Endothelial cell (in vitro differentiated cells): ENCODE measurements at places on chromosomes 11 and 22. TPM values are rescaled to one million over a fixed set of nuclear protein-coding genes. Genes with fewer than 3 reads are reported as not detected.

- DNase-seq: peak; percentile 48
These were observed 669 bp downstream of the MICAL3 start for GRCh38 chr22:18023509-18024275.

Gene SPON1
- 120 TPM for total RNA-seq

- no peak for DNase-seq
These were observed 9.5 kb upstream of the LTO1 start for GRCh38 chr11:69684651-69685050.

- no peak for DNase-seq
These were observed 24.4 kb downstream of the QSER1 start for GRCh38 chr11:32916994-32917393.

DNA sequence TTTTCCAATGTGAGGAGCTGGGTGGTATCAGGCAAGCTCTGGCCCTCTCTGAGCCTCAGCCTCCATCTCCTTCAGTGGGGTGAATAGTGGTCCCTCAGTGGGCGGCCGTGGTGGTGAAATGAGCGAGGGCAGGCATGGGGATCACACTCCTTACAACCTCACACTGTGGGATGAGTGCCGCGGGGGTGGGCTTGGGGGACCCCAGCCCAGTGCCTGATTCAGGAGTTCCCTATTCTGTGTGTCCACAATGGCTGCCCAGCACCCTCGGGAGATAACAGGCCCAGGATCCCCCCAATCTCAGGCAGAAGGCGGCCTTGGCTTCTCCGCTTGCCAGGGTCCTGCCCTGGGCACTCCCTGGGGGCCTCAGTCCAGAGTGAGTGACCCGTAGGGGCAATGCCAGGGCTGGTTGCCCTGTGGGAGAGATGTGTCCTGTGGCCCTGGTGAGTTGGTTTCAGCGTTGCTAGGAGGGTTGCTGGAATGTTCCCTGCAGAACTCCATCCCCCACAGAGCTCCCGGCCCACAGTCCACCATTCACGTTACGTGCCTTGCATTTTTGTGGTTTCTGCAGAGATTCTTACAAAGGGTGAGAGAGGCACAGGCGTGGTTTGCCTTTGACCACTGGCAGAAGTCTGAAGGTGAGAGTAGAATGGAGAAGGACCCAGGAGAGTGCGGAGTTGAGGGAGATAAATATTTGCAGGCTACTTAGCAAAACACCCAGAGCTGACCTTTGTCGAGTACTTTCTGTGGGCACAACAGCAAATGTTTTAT is 2.9 kb downstream of the ALDH3B1 start:
- no peak for DNase-seq

DNA sequence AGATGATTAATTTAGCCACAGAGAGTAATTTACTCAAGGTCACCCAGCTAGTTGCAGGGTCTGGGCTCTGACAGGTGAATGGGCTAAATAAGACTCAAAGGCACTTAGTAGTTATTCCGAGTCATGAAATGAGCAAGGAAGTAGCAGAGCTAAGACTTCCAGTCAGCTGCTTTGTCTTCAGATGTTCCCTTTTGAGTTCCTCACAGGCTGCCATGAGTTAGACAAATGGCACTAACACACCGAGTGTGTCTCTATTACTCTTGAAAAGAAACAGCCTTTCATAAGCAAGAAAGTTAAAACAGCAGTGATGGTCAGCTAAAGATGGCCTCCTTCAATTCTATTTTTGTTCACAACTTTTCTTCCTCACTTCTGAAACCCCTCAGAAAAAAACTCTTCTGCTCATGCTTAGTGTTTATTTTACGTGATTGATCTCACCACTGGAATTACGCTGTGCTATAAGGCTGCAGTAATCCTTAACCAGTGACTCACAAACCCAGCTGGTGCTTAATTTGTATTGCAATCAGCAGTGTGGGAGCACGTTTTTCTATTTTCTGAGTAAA is 389.1 kb downstream of the AASDHPPT start:
- DNase-seq: no peak

DNA sequence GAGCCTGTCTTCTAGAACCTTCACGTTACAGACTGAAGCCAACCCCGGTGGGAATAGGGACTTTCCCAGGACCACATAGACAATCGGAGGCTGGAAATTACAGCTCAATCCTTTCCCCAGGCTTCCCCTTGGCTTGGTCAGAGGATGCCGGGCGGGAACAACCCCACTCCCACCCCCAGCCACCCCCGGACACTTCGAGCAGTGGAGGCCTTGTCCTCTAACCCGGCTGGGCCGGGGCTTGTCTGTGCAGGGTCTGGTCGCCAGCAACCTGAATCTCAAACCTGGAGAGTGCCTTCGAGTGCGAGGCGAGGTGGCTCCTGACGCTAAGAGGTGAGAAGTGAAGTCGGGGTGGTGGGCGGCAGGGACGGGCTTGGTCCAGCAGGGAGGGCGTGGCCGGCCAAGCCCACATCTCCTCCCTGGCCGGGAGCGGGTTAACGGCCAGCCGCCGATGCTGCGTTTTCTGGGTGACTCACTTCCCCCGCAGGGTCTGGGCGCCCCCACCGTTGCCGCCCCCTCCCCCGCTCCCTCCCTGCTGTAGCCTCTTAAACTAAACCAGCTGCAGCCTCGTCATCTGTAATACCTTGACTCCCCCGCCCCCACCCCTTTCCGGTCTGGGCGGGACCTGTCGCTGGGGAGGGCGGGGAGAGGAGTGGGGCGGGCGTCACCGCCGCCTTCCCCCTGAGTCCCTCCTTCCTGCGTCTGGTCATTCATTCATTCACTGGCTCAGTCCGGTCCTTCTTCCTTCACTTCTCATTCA is 1.5 kb downstream of the LGALS1 start:
- DNase-seq: peak; percentile 74

DNA sequence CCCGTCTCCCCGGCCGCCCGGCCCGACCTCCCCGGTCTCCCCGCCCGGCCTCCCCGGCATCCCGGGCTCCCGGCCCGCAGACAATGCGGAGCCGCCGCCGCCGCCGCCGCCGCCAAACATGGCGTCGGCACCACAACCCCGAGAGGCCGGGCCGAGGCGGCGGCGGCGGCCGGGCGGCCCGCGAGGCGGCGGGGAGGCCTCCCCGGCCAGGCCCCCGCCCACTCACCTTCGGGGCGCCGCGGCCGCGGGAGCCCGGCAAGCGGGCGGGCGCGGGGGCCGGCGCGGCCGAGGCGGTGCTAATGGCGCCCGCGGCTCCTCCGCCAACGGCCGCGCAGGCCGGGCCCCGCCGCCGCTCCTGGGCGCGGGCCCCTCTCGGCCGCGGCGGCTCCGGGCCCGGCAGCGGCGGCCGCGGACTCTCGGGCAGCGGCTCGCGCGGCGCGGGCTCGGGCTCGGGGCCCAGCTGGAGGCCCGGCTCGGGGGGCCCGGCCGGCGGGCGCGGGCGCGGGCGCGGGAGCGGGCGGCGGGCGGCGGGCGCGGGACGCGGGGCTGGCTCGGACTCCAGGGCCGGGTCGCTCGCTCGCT is 311 bp downstream of the BRD1 start:
- DNase-seq: no peak

DNA sequence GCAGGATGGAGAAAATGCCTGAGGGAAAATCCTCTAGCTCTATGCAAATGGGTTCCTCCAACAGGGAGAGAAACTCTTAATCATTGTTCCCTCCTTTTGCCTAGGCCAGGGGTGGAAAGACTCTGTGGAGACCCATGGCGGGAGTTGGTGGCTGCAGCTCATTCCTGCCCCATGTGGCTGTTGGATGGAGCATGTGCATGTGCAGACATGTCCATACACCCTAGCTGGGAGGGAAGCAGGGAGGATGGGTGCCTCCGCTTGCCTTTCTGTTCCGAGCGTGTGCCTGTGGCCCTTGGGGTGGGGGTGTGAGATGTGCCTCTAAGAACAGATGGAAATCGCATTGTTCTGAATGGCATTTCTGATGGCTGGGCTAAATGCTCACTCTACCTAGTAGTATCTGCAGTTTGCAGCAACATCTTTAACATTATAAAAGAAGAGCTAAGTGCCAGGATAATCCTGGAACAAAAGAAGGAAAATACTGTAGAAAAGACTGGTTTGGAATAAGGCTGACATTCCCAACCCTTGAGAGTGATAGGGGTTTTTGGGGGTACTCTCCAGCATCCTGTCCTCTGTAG is 31.7 kb downstream of the METTL15 start:
- no peak for DNase-seq

- DNase-seq: no peak
These were observed 883.5 kb downstream of the OPCML start for GRCh38 chr11:132648851-132649250.

GRCh38 chr22:25382762-25383161 is 163.3 kb downstream of the CRYBB2 start:
- no peak for DNase-seq

Gene TMA7B
- total RNA-seq: 1.0 TPM

- DNase-seq: no peak
These were observed 16.9 kb downstream of the RTCB start for GRCh38 chr22:32395107-32395506.

Gene TRPC6
- total RNA-seq: 0.51 TPM

- no peak for DNase-seq
These were observed 49.4 kb downstream of the CLMP start for GRCh38 chr11:123145661-123146060.

DNA sequence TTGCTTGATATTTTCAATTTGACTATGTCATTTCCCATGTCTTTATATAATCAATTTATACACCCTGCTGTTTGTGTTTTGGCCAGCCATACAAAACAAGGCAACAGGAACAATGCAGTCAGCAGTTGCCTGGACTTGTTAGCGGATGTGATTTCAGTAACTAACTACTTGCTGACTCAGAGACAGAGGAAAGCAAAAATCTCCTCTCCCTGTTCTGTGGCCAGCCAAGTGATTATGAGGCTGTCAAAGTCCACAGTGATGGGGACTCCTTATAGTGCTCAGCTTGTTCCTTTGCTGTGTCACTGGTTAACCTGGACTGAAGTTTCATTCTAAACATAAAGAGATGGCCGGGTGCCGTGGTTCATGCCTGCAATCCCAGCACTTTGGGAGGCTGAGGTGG is 32.6 kb upstream of the APLP2 start:
- no peak for DNase-seq

Gene GAL3ST1
- 3.0 TPM for total RNA-seq

GRCh38 chr11:48074425-48075181 is 94.2 kb downstream of the PTPRJ start:
- no peak for DNase-seq

Gene CRYBA4
- total RNA-seq: 0.46 TPM

DNA sequence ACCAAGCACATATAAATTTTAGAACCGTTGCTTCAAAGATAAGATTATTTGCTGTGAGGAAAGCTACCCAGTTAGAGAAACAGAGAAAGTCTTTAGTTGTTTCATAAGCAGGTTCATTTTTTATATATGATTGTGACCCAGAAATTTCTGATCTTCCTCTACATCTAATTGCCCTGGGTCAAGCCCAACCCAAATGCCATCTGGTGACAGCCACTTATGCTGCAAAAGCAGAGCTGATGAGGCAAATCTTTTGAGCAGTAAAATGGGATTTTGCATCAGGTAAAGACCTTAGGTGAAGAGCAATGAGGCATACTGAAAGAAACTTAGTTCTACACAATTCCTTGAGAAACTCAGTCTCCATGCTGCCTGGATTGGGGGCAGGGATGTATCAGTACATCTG is 28.0 kb downstream of the SYT9 start:
- DNase-seq: no peak

GRCh38 chr11:65792456-65792855 is 5.6 kb downstream of the OVOL1 start:
- DNase-seq: no peak

DNA sequence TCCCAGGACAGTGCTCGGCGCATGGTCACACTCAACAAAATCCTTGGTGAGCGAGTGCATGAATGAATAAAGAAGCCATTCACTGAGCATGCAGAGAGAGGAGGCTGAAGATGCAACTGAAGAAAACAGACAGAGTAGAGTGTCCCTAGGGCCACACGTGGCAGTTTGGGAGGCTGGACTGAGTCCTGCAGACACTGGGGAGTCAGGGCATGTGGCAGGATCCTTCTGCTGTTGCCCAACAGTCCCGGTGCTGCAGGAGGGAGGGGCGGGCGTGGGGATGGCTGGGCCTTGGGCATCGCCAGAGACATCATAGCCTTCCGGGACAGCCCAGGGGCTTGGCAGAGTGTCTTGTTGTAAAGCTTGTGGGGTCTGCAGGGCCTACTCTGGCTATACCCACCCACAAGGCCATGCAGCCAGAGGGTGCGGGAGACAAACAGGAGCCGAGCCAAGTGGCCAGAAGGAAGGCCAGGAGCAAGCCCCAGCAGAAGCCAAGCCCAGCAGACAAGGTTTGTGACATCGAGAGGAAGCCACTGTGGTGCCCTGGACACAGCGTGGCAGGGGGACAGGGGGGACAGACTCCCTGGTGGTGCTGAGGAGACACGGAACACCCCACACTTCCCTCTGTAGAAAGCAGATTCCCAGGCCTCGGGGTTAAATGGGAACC is 26.7 kb upstream of the FBLN1 start:
- DNase-seq: no peak

DNA sequence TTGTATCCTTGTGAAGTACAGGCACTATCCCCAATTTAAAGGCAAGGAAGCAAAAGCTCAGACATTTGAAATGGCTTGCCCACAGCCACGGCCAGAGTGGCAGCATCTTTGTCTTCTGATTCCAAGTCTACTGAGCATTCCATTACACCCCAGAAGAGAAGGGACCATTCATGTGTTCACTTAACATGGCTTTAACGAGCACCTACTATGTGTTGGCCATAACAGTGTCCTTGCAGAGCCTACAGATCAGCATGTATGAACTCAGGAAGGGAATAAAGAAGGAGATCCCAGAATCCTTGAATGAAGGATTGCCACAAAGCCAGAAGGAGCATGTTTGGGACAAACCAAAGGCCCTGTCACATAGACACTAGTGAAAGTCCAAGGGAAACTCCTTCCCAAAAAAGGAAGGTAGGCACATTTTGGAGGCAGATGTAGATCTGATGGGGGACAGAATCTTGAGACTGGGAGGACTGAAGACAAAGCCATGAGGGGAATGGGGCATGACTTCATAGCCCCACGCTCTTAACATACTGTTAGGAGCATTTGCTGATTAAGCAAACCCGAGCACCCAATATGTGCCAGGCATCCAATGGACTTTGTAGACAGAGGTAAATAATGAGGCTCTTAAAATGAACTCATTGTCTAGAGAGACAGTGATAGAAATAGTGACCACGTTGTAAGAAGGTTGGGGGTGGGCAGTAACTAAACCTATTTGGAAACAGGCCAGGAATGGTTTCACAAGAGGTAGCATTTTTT is 54.9 kb downstream of the P4HA3 start:
- DNase-seq: no peak

Gene FADS3
- 42.0 TPM for total RNA-seq
